ENCODE measurements at places on chromosomes 5 and 9.
A peak's percentile ranks its signal among the peaks of the same experiment; 100 is the strongest.

GRCh38 chr5:66840511-66841013 lies 244.4 kb downstream of the MAST4 start:
- no peak for DNase-seq

GRCh38 chr9:111630182-111630963 lies 761 bp upstream of the DNAJC25 start:
- DNase-seq, result no peak

GRCh38 chr5:168740811-168741213 lies 161.6 kb upstream of the PANK3 start:
- no peak for DNase-seq

- no peak for DNase-seq
Measured at GRCh38 chr9:70020991-70021571, 22.6 kb upstream of the MAMDC2 start.

GRCh38 chr5:171316258-171317121 lies 7.4 kb downstream of the TLX3 start:
- no peak for DNase-seq

DNA sequence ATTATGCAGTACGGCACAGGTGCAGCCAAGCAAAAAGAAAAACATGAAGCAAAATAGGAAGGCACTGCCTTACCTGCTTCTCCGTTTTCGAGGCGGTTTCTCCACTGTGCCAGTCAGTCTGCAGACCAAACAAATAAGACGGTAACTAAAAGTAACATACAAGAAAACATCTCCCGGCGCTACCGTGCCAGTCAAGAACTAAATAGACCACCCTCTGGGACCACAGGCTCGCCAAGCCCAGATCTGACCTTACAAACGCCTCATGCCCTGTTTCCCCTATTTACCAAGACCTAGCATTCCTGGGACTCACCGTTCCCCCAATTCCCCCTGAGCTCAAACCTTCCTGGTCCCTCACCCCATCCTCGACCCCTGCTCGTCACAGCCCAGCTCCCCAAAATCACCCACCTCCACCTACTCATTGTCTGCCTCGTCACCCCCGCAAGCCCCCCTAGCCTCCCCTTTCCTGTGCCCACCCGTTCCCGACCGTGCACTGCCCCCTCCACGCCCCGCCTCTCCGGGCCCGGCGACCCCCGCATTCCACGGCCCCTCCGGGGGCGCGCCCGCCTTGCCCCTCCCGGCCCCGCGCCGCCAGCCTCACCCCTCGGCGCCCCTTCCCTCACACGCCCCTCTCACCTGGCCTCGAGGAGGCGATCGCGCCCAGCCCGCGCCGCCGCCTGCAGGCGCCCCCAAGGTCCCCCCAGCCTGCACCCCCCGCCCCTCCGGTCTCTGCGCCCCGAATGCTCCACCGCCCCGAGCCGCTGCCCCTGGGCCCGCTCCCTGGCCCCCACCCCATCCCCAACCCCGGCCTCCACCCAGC lies 560 bp downstream of the SCAI start:
- DNase-seq, result no peak

- peak; percentile 13 for DNase-seq
Measured at GRCh38 chr9:79809931-79810330, 238.2 kb downstream of the TLE4 start.

DNA sequence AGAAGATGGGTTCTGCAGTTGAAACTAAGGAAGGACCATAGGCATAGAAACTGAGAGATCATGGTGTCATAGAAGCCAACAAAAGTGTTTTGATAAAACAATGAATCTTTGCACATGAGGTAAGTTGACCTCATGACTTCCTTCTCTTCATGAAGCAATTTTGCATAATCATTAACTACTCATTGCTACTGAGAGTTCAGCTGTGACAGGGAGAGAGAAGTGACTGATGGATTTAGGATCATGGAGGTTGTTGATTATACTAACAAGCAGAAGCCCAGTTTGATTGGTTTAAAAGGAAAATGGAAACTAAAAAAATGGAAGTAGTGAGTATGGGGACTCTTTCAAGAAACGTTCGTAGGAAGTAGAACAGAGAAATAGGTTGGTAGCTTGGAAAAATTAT lies 51.2 kb downstream of the PARP8 start:
- no peak for DNase-seq

GRCh38 chr9:111597852-111598732 lies 1.4 kb downstream of the PTGR1 start:
- DNase-seq, result no peak

DNA sequence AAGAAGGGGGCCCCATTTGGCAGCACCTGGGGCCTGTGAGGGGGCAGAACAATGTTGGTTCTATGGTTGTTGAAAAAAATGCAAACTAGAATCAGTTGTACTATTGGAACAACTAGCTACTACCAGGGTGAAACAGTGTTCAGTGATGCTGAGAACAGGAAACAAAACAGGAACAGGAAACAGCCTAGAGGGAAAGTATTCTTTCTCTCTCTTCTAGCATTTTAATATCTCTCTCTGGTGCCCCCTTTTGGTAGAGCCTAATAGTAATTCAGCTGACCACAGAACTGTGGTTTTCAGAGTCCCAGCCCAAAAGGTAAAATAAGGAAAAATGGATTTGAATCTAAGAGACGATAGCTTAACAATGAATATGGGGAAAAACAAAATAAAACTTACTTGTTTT lies 138.0 kb upstream of the KCNN2 start:
- DNase-seq, result no peak

DNA sequence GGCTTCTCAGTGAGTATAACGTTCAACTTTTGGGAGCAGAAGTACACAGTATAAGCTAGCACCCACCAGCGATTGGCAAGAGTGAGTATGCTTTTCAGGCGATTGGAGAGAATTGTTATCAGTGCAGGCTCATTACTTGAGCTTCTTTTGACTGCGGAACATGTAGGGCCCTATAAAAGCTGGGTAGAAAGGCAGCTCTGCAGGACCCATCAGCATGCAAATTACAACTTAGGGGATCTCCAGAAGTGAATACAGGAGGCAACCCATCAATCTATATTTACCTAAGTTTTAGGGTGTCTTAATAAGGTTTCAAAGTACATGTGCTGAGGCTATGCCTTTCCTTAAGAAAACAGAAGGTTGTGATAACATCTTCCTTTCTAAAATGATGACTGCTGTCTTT lies 225.0 kb downstream of the MLLT3 start:
- DNase-seq, result no peak

GRCh38 chr5:80568251-80568650 lies 1.8 kb downstream of the ANKRD34B start:
- DNase-seq, result no peak

DNA sequence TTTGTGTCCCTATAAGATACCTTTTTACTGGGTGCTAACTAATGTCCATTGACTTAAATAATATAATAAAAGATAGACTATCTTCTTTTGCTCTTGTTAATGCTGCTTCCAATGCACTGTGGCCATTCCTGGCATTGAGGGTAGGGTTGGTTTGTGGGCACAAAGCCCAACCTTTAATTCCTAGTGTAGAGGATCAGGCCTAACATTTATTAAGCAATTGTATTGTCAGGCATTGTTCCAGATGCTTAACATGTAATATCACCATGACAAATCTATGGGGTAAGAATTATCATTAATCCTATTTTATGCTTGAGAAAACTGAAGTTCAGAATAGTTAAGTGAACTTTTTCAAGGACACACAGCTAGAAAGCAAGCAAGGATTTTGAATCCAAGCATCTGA lies 60.4 kb upstream of the GPBP1 start:
- DNase-seq, result no peak

- DNase-seq, result no peak
Measured at GRCh38 chr9:104177003-104177611, 83.0 kb downstream of the SMC2 start.

- DNase-seq, result no peak
Measured at GRCh38 chr5:5623397-5623796, 200.9 kb downstream of the ICE1 start.

DNA sequence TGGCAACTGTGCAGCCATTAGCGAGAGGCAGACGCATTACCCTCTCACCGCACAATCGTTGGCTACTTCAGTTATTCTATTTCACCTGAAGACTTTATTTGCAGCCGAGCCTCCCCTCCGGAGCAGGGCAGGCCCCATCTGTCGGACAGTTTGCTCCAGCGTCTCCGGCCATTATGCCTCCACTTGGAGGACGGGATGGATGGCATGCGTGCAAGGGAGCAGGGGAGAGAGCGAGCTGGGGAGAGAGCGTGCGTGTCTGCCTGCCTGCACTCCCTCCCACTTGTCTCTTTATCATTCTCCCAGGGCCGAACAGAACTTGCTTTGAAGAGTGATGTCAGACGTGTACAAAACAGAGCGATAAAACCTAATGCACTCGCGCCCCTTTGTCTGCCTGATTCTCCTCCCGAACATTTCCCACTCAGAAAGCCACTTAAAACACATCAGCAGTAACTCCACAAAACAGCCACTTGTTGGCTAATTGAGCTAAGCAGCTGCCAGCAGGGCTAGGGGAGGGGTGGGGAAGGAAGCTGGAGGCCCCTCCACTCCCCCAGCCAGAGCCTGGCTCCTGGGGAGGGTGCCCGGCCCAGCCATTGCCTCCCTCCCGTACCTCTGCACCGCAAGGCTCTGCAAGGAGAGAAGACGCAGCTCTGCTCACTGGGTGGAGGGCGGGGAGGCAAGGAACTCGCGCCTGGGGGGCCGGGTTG lies 43.4 kb upstream of the FUBP3 start:
- DNase-seq, result no peak

GRCh38 chr9:119793218-119793617 lies 424.0 kb upstream of the BRINP1 start:
- DNase-seq, result no peak

DNA sequence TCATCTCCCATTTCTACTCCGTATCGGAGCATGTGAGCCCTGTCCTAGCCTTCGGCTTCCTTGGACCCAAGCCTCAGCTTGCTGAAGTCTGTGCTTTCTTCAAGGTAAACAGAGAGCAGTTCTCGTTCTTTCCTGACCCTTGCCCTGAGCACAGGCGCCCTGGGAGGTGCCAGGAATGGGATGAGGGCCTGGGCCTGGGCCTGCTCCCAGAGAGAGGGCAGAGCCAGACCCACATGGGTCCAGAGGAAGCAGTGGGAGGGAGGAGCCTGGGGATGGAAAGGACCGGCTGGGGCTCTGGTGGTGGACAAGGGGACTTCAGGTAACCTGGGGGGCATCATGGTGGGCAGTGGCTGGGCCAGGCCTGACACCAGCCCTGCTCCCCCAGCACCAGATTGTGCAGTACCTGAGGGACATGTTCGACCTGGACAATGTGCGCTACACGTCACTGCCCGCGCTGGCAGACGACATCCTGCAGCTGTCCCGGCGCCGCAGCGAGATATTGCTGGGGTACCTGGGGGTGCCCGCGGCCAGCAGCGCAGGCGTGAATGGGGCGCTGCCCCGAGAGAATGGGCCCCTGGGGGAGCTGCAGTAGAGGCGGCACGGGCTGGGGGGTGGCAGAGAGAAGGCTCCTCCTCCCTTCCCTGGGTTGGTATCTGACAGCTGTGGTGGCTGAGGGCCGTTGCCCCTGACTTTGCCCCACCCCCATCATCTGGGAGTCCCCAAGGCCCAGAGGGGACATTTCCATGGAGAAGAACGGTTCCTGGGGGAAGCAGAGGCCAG lies 10.9 kb upstream of the DOLPP1 start:
- no peak for DNase-seq

DNA sequence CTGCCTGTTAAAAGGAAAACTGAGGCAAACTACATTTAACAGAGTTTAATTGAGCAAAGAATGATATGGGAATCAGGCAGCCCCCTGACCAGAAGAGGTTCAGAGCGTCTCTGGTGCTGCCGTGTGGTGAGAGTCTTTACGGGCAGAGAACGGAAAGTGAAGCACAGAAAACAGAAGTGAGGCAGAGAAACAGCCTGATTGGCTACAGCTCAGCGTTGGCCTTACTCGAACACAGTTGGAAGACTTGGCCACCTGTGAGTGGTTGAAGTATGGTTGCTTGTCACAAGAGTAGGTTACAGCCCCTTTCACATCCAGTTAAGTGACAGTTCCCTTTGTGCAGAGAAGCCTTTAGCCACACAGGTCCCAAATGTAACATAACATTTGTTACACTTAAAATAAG lies 16.9 kb upstream of the FBP1 start:
- DNase-seq, result no peak

GRCh38 chr9:130983359-130983670 lies 25.7 kb upstream of the LAMC3 start:
- no peak for DNase-seq

- DNase-seq, result no peak
Measured at GRCh38 chr5:36230151-36230790, 11.5 kb downstream of the NADK2 start.

- DNase-seq, result no peak
Measured at GRCh38 chr9:108642871-108643270, 212.9 kb downstream of the ACTL7B start.

DNA sequence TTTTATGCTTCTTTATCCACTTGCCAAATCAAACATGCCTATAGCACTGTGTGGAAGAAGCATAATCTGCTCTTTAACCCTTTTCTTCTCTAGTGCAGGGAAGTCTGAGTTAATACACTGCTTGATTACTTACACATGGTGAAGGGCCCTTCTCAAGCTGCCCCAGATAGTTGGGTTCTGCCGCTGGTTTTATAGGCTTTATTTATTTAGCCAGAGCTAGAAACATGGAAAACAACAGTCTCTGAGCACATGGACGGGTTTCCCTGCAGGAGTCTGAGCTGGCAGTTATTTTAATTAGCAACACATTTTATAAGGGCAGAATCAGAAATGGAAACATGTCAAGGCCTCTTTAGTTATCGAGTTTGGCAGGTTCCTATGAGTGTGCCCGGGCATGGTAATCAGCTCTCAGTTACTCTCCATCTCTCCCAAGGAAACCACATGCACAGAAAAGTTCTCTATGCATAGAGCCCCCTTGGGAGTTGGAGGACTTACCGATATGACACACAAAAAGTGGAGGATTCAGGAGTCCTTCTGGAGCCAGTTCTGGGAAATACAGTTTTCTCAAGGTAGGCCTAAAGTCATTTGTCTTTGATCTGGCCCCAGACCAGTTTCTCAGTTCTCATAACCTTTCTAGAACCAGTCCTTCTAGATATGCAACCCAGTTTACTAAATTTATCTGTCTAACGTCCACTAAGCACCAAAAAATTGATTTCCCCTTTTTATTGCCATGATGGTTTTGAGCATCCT lies 564.8 kb downstream of the ACTL7B start:
- DNase-seq, result peak; percentile 63

- no peak for DNase-seq
Measured at GRCh38 chr5:71922584-71923106, 184.6 kb upstream of the MAP1B start.

DNA sequence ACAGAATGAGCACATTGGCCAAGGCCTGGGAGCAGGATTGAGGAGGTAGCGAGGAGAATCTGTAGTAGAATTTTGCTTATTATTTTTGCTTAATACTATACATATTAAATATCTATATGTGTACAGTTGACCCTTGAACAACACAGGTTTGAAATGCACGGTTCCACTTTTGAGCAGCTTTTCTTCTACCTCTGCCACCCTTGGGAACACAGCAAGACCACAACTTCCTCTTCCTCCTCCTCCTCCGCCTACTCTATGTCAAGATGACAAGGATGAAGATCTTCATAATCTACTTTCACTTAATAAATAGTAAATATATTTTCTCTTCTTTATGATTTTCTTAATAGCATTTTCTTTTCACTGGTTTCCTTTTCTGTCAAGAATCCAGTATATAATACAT lies 541.4 kb downstream of the KCTD16 start:
- no peak for DNase-seq
